ENCODE measurements at places on chromosomes 11 and 22.

DNA sequence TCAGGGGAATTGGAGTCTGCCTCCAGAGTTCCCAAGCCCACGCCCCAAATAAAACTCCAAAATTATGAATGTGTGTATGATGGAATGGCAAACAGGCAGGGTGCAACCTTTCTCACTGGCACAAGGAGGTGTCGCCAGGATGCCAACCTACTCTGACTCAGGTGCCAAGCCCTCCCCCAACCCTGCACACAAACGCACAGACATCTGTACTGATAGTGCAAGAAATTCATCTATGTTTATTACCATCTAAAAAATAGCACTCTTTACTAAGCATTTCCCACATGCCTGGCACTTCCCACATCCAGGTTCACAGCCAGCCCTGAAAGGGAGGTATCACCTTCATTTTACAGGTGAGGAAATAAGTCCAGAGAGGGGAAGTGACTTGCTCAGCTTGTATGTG lies 1.2 kb downstream of the PLA2G3 start:
- no peak for DNase-seq

GRCh38 chr11:38900211-38900610 lies 2302.2 kb upstream of the RAG2 start:
- no peak for DNase-seq

- no peak for DNase-seq
These were observed 1.1 kb downstream of the ATL3 start for GRCh38 chr11:63670096-63670432.

- no peak for DNase-seq
These were observed 120.9 kb upstream of the ZC3H12C start for GRCh38 chr11:109972181-109972715.

- no peak for DNase-seq
These were observed 13.6 kb downstream of the KCNJ5 start for GRCh38 chr11:128904656-128905344.

- DNase-seq: no peak
These were observed 20.8 kb upstream of the ZBED5 start for GRCh38 chr11:10878408-10879214.

DNA sequence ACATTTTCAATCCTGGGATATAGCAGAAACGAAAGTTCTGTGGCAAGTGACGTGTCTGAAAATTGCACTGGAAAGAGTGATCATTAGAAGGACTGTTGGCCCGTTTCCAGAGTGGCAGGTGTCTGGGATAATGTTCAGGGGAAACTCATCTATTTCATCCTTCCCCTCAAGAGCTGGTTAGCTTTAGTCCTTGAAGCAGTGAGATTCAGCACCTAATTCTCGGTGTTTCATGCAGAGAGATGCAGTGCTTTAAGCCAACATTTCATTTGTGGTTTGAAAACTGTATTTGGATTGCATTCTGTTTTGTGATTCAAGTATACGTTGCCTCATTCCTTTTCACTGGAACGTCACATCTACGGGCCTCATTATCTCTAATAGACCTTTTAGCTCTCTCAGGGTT lies 205.0 kb upstream of the RAG2 start:
- DNase-seq: no peak

DNA sequence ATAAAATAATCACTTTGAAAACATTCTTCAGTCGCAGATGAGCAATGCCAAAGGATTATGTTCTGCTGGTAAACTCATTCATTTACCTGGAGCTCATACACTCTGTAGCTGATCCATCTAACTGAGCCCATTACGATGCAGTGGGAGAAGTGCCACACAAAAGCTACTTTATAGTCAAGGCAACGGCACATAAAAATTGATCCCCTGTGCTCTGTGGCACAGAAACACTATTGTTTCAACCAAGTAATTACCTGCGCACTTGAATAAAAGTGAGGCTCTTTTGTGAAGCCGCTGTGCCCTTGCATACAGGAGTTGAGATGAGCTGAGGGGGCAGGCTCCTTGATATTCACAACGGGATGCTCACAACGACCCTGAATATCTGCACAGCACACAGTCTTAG lies 7.2 kb downstream of the DKK3 start:
- DNase-seq: no peak

DNA sequence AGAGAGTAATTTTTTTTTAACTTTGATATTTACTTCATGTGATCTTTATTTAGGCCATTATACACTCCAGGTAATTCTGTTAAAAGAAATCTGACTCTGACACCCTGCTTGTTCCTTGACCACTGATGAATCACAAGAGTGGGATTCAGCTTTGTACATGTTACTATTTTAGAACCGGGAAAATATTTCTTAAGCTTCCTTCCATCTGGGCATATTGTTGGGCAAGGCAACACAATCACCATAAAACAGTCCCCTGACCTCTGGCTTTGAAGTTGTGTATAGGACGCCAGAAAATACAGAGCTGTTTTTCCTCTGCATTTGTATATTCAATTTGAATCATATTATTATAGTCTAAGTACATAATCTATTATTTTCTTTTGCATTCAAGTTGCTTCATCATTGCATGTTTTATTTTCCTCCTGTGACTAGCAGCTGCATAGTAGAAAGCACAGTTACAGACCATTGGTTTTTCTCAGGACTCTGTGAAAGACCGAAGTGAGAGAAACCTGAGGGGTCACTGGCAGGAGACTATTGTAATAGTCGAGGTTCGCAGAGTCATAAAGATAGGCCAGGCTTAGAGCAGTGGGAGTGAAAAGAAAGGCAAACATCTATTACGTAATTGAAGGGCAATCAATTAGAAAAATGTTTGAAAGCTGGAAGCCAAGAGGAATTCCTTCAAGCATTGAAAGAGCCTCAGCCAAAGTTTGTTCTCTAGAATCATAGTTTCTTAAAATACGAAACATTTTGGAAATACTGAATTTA lies 51.8 kb upstream of the SLC36A4 start:
- DNase-seq: no peak

GRCh38 chr11:32888805-32889204 lies 3.8 kb upstream of the QSER1 start:
- DNase-seq: no peak

Measured in ovary (tissue), 10 donors.